ENCODE measurements at places on chromosomes 3 and 15.

GRCh38 chr3:129441782-129442181, 1.8 kb downstream of the IFT122 start:
- no peak for DNase-seq

DNA sequence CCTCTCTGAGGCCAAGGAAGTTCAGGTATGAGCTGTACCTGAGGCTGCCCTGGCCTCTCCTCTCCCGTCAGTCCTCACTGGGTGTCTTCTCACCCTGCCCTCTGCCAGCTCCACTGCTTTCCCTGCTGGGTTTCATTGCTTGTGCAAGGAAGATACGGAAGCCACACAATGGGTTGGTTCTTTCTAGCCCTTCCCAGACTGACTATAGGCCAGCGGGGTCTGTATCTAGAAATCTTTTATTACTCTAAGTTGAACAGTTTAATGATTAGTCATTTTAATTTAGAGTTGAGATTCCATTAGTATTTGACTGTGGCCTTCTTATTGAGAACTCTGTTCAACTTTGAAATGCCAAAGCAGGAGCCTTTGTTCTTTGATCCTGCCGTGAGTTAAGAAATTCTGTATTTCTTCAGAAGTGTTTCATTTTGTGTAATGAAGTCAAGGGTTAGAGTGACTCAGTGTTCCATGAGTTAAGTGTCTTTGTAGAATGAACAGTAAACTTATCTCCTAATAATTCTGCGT, 16.2 kb downstream of the C3orf62 start:
- DNase-seq = no peak

DNA sequence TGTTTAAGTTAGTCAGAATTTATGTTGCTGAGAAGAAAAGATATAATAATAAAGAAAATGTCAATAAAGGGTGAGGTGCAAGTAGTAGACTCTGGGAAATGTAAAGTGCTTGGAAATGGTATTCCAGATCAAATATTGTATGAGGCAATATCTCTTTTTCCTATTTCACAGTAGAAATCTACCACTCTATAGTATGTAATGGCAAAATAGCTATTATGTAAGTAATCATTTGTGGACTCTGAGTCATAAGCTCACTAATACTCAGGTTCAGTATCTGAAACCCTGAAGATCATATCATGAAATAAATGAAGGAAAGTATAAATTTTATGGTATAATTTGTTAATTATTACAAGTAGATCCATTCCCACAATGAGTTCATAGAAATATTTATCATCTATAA, 322.1 kb downstream of the PYDC2 start:
- no peak for DNase-seq

DNA sequence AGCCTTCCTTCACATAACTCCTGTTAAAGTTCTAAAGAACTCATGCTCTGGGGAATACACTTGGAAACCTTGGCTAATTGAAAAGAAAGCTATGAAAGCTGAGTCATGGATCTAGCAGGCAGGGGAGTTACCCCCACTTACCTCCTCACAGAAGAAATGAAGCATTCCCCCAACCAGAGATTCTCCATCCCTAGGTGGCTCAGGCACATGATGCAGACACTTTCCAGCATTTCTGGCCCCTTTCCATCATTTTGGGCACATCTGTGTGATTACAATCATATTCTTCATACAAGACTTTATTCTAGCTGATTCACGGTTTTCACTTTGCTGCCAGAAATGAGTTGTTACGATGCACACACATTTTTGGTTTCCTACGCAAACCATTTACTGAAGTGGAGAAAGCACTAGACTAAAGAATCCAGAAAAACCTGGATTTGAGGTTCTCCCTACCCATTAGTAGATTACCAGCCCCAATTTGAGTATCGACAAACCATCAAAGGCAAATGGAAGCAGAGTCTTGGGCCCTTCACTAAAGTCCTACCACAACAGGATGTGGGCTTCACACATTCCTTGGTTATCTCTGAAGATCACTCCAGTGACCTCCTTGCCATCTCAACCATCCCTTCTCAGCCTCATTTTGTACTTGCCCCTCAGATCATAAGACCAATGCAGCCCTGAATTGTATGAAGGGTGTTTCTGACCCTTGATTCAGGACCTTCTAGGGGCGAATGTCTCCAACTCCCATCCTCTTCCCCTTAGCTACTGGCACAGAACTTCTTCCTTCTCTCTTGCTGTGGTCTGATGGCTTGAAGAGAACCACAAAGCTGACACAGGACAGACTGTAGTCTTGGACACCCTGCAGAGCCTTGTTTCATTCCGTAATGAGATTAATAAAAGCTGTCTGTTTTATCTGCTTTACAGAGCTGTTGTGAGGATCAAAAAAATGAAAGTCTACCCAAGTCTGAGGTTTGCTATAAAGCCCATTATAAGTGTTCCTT, 42.5 kb upstream of the SNRK start:
- no peak for DNase-seq

- no peak for DNase-seq
Observed at GRCh38 chr15:77877869-77878577, 199.5 kb downstream of the TBC1D2B start.

GRCh38 chr3:113626503-113627371, 69.7 kb downstream of the USF3 start:
- no peak for DNase-seq

DNA sequence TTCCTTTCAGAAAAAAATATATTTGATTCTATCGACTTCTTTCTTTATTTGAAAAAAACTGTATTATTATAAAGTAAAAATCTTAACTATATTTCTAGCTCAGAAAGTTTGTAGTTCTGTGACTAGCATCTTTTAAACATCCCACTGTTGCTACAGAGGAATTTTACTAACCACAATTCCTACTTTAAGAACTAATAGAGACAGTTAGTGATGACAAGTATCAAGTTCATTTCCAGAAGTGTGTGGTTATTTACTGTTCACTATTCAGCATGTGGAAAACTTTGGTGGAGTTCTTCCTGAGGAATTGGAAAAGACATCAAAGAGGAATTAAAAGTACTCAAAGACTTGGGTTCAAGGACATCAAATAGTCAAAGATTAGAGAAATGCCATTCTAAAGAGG, 524.1 kb upstream of the CBLB start:
- DNase-seq = no peak

GRCh38 chr3:172030181-172030580, 9.2 kb upstream of the FNDC3B start:
- no peak for DNase-seq

DNA sequence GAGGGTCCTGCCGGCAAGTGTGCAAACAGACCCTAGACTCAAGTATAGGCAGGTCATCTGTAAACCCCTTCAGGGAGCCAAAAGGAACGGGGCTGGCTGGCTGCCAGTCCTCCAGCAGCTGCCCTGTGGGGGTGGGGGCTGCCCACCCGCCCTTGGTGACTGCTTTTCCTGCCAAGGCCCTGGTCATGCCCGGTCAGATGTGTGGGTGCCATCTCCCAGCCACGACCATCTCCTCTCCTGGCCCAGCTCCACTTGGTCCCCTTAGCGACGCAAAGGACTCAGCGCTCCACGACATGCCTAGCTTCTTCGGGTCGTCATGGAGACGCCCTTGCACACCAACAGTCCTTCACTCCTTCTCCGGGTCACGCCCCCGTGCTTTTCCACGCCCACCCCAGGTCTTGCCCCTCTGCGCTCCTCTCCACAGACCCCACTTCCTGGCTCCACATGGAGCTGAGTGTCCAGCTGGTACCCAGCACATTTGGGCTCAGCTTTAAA, 2.4 kb downstream of the MUC4 start:
- DNase-seq = no peak

DNA sequence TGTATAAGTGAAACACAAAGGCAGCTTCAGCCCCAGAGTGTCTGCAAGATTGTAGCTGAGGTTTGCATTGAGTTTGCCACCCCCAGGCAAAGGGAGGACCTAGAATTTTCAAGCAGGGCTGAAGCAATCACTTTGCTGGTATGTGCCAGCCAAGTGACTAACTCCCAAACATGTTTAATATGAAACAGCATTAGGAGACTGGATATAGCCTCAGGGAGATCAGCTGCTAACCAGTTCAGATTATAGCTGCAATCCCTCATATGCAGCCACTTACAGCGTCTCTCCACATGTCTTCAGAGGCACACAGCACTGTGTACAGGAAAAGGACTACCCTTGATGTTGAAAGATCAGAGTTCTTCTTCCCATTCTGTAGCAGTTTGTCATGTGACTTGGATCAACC, 38.4 kb upstream of the PPP2R3A start:
- no peak for DNase-seq

GRCh38 chr3:59001675-59002074, 48.1 kb downstream of the CFAP20DC start:
- DNase-seq = no peak

GRCh38 chr3:44186111-44186672, 55.5 kb upstream of the TOPAZ1 start:
- no peak for DNase-seq

DNA sequence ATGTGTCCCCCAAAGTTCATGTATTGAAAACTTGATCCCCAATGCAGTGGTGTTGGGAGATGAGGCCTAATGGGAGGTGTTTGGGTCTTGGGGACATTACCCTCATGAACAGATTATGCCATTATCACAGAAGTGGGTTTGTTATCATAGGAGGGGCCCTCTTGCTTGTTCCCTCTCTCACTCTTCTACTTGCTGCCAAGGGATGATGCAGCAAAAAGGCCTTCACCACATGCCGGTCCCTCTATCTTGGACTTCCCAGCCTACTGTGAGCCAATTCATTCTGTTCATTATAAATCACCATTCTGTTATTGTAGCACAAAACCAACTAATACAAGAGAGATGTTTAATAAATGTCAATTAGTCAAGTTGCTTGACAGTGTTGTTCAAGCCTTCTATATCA, 47.2 kb downstream of the FAM227B start:
- no peak for DNase-seq

GRCh38 chr3:71984843-71985613, 200.1 kb upstream of the PROK2 start:
- peak; percentile 70 for DNase-seq

GRCh38 chr3:56137415-56137814, 330.9 kb downstream of the ERC2 start:
- no peak for DNase-seq

GRCh38 chr3:167030082-167030725, 349.9 kb downstream of the ZBBX start:
- no peak for DNase-seq

- no peak for DNase-seq
Observed at GRCh38 chr15:56950979-56951378, 32.5 kb downstream of the TCF12 start.

DNA sequence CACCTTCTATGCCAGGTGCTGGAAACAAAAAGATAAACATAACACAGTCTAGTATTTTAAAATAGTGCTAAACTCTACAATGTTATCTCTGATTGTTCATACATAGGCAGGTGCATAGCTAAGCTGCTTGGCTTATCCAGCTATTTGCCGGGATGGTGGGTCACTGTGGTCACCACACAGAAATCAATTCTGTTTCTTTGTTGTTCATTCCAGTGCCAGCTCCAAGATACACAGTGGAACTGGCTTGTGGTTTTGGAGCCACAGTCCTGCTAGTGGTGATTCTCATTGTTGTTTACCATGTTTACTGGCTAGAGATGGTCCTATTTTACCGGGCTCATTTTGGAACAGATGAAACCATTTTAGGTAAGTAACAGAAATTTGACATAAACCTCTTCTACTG, 130.2 kb downstream of the IL1RAP start:
- DNase-seq = no peak

DNA sequence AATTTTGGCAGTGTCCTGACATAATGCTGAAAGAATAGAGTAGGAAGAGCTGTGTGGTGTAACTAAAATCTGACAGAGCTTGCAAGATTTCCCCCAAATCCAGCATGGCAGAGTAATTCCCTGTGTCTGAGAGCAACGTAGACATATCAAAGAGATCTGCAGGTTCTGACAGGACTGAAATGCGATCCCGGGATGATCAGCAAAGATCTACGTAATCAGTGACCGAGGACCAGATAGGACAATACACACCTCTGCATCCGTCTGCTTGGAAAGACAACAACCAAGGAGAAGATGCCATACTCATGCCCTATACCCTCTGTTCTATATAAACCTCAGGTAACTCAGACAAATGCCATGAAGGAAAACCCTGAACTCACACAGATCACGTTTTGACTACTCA, 26.6 kb upstream of the SYNPR start:
- no peak for DNase-seq
